ENCODE measurements at places on chromosomes 7 and 10.

GRCh38 chr10:44832595-44833390, 78.3 kb upstream of the TMEM72 start:
- no peak for DNase-seq

DNA sequence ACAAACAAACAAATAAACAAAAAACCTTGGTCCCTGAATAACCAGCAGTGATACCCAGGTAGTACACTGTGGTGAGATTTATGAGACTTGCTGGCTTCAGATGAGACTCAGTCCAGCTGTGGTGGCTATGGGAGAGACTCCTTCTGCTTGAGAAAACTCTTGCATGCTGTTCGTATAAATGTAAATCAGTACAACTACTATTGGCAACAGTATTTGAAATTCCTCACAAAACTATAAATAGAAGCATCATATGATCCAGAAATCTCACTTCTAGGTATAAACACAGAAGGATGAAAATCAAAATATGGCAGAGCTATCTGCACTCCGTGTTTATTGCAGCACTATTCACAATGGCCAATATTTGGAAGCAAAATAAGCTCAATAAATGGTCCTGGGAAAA, 692.1 kb downstream of the PCDH15 start:
- DNase-seq, result no peak

DNA sequence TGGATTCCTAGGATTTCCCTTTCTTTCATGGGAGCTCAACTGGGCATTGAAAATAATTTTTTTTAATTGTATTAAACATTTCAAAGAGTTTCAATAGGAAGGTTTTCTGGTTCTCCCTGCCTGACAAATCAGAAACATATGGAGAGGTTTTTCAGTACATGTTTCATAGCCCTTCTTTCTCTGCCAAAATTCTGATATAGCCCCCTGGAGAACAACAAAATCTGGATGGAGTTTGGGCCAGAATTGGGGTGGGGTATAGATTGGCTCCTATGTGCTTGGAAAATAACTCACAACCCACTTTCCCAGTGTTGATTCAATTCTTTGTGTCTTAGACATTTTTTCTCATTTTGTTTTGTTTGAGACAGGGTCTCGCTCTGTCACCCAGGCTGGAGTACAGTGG, 24.6 kb upstream of the EIF4H start:
- DNase-seq, result peak; percentile 92

- DNase-seq, result no peak
Measured at GRCh38 chr7:50185951-50186682, 93.1 kb upstream of the ZPBP start.

DNA sequence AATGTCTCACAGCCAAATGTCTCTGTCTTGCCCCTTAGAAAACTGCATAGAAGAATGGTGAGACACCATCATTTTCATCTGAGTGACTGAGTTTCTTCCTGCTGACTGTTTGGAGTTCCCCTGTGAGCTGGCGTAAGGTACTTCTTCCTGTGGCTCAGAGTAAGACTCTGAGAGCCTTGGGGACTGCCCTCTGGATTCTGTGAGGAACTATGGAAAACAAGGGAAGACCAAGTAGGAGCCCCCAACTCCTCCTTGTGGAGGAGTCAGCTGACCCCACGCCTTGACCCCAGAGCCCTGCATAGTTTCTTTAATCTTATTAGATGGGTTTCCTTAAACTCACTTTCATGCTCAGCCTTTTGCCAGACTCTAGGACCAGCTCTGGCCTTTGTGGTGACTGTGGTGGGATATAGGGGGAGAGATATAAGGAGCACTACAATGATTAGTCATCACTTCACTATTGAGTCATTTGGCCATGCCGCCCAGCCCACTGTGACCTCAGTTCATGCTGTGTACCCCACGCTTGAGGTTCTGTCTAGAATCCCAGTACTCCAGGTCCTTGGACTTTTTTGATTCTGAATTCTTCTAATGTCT, 51.8 kb upstream of the FAM133B start:
- DNase-seq, result no peak

GRCh38 chr10:130742941-130743675, 568.4 kb downstream of the TCERG1L start:
- DNase-seq, result no peak
